ENCODE measurements at places on chromosomes 1 and 21. TPM values are rescaled to one million over a fixed set of nuclear protein-coding genes. Genes with fewer than 3 reads are reported as not detected.

GRCh38 chr1:245062741-245063305, 92.0 kb upstream of the KIF26B start:
- no peaks in the 10 kb centered on the region for H3K36me3 ChIP-seq
- no peak overlapping the region for H3K4me3 ChIP-seq
- H3K4me1 ChIP-seq: no peaks in the 10 kb centered on the region
- DNase-seq: peak; percentile 16
- H3K27me3 ChIP-seq: no peaks in the 10 kb centered on the region

DNA sequence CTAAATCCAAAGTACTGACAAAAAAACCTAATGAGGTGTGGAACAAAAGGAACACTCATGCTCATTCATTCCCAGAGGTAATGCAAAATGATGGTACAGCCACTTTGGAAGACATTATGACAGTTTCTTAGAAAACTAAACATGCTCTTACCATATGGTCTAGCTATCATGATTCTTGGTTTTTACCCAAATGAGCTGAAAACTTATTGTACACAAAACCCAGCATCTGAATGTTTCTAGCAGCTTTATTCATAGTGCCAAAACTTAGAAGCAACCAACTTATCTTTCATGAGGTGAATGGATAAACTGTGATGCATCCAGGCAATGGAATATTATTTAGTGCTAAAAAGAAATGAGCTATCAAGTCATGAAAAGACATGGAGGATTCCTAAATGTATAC, 318.4 kb upstream of the OLFM3 start:
- H3K36me3 ChIP-seq: no peaks in the 10 kb centered on the region
- H3K27ac ChIP-seq: no peak overlapping the region
- DNase-seq: no peak
- no peaks in the 10 kb centered on the region for H3K27me3 ChIP-seq
- H3K4me1 ChIP-seq: no peaks in the 10 kb centered on the region

The KCNJ15 gene
- total RNA-seq: 0.17 TPM

The MCOLN3 gene
- total RNA-seq: 0.22 TPM

GRCh38 chr1:43372172-43372571, 4.4 kb upstream of the ELOVL1 start:
- no peak overlapping the region for H3K4me3 ChIP-seq
- H3K4me1 ChIP-seq: peaks cover 14% of the 10 kb centered on the region
- H3K27me3 ChIP-seq: no peaks in the 10 kb centered on the region
